Stomach (tissue), 19 donors: ENCODE measurements at places on chromosomes 4 and X.

GRCh38 chr4:15035159-15035558, 32.9 kb downstream of the CPEB2 start:
- no peak for DNase-seq

DNA sequence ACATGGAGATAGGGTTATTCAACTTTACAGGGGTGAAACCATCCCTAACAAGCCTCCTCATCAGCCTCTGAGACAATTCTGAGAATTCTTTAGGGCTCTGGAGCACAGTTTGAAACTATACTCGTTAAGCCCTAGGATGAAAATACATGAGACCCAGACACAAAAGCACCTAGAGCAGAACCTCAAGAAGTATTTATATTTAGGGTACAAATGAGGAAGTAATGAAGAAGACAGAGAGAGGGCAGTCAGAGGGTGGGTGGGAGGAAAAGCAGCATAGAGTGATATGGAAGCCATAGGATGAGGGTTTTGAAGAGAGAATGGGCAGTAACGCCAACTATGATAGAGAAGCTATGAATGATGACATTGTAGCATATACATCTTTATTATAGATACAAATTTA, 250.3 kb downstream of the DCLK2 start:
- no peak for DNase-seq

DNA sequence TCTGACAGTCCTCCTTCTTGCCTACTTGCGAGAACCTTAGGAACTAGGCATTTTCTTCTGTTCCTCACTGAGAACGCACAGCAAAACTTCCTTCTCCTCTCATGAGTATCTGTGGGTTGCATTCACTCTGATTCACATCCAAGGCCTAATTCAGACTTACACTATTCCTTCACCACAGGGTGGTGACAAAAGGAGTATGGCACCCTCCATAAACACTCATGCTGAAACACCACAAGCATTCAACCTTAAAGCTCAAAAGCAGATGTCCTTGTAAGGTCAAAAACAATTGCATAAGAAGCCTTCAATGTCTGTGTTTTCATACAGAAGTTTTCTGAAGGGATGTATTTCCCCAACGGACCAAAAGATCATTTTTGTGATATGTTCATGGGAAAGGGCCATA, 147.3 kb downstream of the CORIN start:
- no peak for DNase-seq

DNA sequence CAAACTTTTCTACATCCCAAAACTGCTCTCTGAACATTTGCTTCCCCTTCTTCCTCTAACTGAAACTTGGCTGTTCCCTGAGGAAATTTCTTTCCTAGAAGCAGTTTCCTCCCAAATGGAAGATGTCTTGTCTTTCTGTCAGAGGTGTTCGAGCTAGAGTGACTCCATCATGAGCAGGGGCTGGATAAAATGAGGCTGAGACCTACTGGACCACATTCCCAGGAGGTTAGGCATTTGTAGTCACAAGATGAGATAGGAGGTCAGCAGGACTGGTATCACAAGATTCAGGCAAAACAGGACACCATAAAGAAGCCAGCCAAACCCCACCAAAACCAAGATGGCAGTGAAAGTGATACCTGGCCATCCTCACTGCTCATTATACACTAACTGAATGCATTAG, 35.8 kb upstream of the PGRMC2 start:
- DNase-seq: no peak
